ENCODE measurements at places on chromosomes 3 and 15.

DNA sequence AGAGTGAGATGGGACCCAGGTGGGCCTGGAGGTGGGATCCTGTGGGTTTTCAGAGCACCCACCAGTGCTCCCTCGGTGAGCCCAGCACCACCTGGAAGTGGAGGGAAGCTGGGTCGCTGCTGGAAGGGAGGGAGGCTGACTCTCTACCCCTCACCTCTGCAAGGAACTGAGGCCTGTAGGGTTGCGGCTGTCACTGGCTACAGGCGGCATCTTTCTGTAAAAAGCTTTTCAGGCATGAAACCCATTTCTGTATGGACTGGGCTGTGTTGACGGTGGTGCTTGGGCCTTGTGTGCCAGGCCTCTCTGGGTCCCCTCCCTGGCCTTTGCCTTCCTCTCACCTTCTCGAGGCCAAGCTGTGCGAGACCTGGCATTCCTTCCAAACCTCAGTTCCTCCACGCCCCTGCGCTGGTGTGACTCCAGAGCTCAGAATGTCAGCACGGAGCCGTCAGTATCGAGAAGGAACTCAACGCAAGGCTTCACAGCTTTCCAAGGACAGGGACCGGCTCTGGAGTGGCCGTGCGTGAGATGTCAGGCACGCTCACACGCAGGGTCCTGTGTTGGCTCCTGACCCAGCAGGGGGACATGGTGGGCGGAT, 16.6 kb downstream of the ABTB1 start:
- DNase-seq, result no peak

GRCh38 chr15:32729700-32730395, 12.0 kb downstream of the GREM1 start:
- DNase-seq, result no peak

DNA sequence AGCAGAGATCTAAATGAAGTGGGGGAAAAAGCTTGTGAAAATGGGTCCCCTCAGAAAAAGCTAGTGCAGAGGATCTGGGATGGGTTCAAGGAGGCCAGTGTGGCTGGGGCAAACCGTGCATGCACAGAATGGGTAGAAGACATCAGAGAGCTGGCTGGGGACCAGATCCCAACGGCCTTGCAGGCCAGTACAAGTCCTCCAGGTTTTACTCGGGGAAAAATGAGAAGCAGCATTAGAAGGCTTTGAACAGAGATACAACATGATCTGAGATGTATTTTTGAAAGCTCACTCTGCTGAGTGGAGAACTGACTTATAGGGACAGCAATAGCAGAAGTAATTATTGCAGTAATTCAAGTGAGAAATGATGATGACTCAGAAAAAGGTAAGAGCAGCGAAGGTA, 114.5 kb downstream of the HERC1 start:
- DNase-seq, result no peak

DNA sequence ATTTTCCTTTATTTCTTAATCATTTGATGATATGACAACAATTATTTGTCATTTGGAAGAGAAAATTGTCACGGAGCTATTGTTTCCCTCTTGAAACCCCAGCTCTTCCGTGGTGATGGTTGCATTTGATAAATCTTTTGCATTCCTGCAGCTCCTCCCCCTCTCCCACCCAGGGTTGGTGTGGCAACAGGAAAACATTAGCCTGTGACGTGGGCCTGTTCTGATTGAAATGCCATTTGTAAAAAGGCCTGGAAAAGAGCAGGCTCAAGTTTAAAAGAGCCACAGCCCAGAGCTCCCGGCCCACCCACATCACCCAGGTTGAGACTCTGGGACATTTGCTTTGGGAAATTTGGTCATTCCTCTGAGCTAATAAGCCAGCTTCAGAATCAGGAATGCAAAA, 282.5 kb downstream of the RPLP1 start:
- no peak for DNase-seq

DNA sequence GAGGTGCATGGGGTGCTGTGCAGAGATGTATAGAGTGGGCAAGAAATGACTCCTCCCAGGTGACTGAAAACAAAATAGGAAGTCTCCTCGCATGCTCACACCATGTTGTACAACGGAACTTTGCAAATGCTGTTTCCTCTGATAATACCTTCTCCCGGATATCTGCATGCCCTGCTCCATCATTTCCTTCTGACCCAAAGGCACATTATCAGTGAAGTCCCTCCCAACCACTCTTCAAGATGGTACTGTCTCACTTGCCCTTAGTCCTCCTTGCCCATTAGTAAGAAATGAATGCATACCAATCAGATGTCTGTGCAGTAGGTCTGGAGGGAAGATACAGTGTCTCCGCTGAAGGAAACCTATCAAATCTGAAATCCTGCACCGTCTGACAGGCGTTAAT, 12.0 kb downstream of the TMED3 start:
- DNase-seq, result no peak

GRCh38 chr3:33577173-33577572, 137.0 kb upstream of the UBP1 start:
- no peak for DNase-seq

- DNase-seq, result no peak
These were observed 89.6 kb downstream of the TM4SF4 start for GRCh38 chr3:149564079-149564478.

- no peak for DNase-seq
These were observed 951 bp downstream of the TARS3 start for GRCh38 chr15:101723171-101723873.

DNA sequence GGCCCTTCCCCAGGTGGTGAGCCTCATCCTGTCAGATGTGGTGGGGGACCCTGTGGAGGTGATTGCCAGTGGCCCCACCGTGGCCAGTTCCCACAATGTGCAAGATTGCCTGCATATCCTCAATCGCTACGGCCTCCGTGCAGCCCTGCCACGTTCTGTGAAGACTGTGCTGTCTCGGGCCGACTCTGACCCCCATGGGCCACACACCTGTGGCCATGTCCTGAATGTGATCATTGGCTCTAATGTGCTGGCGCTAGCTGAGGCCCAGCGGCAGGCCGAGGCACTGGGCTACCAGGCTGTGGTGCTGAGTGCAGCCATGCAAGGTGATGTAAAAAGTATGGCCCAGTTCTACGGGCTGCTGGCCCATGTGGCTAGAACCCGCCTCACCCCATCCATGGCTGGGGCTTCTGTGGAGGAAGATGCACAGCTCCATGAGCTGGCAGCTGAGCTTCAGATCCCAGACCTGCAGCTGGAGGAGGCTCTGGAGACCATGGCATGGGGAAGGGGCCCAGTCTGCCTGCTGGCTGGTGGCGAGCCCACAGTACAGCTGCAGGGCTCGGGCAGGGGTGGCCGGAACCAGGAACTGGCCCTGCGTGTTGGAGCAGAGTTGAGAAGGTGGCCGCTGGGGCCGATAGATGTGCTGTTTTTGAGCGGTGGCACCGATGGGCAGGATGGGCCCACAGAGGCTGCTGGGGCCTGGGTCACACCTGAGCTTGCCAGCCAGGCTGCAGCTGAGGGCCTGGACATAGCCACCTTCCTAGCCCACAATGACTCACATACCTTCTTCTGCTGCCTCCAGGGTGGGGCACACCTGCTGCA, 4.8 kb downstream of the GLYCTK start:
- DNase-seq, result no peak

DNA sequence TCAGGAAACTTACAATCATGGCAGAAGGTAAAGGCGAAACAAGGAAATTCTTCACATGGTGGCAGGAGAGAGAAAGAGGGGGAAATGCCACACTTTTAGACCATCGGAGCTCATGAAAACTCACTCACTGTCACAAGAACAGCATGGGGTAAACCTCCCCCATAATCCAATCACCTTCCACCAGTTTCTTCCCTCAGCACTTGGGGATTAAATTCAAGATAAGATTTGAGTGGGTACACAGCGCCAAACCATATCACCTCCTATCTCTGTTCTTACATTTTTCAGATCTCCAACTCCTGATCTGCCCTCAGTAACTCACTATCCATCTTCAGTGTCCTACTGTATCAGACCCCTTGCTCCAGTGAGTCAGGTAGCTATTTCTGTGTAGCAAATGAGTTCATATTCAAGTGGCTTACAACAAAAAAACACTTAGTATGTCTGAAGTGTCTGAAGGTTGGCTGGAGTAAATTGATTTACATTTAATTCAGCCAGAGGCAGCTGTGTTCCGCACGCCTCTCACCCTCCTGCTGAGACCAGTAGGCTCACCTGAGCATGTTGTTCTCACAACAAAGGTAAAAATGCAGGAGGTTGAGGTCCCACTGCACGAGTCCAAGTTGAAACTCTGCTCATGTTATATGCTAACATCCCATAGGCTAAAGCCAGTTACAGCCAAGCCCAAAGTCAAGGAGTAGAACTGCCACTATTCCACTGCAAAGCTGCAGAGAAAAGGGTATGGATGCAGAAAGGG, 180.7 kb upstream of the LMCD1 start:
- no peak for DNase-seq

GRCh38 chr3:158668506-158668905, 3.9 kb downstream of the LXN start:
- no peak for DNase-seq

GRCh38 chr3:13289771-13290285, 130.3 kb downstream of the NUP210 start:
- no peak for DNase-seq

DNA sequence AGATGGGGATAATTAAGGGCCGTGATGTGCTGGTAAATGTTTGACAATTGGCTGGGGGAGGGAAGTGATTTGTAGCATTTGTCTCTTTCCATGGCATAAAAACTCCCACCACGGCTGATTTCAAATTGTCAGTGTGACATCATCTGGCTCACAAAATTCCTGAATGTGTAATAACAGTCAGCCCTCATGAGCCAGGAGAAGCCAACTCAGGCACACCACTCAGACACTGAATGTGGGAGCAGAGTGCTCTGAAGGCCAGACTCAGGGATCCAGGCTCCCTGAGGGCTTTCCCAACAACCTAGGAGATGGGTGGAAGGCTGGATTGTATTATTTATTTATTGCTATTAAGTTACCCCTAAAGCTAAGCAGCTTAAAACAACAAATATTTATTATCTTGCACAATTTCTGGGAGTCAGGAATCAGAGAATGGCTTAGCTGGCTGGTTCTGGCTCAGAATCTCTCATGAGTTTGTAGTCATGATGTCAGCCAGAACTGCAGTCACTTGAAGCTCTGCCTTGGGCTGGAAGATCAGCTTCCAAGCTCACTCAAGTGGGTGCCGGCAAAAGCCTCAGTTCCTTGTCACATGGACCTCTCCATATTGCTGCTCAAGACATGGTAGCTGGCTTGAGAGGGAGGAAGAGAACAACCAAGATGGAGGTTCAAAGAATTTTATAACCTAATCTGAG, 6.5 kb upstream of the CPEB1 start:
- no peak for DNase-seq

DNA sequence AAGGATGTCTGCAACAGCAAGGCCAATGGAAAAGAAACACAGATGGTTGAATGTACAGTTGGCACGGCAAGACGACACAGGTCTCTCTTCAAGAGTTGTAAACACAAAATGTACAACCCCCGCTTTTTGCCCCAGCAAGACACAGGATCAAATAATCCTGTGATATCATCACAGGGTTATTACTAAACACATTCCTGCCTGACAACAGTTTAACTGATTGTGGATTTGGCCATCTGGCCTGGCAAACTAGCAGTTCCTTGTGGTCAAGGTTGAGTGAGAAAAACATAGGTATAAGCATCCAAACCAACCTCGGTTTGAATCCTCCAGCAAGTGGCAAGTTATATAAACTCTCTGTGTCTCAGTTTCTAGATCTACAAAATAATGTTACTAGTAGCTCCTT, 23.4 kb downstream of the PARP16 start:
- no peak for DNase-seq

All from activated naive CD4-positive, alpha-beta T cell (primary cell).